ENCODE measurements at places on chromosomes 5 and 9.
A peak's percentile ranks its signal among the peaks of the same experiment; 100 is the strongest.

- DNase-seq, result no peak
Measured at GRCh38 chr9:117952581-117952980, 248.4 kb downstream of the TLR4 start.

GRCh38 chr5:136802383-136802782, 437.0 kb upstream of the TRPC7 start:
- DNase-seq, result no peak

DNA sequence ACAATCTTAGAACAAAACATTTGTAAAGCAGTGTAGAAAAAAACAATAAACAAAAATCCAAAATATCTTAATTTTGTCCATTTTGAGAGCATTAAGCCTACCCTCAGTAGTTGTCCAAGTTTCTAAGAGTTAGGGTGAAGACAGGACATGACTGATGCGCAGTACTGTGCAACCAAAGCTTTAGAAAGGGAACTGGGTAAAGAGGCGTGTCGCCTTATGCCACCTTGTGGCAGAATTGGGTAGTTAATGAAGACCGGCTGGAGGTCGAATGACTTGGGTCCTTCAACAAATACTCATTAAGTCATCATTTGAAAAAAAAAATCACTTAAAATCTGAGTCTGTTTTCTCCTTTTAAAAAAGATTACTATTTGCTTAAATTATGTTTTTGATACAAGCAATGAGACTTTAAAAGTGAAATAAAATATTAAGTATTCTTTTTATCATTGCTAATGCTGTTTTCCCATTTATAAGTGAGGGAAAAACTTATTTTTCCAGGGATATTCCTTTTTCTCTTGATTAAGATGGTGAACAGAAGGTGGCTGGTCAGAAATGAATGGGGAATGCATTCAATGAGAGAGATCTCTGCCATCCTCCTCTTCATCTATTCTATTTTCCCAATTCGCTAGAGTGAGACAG, 3.5 kb upstream of the RNF20 start:
- DNase-seq, result peak; percentile 90

DNA sequence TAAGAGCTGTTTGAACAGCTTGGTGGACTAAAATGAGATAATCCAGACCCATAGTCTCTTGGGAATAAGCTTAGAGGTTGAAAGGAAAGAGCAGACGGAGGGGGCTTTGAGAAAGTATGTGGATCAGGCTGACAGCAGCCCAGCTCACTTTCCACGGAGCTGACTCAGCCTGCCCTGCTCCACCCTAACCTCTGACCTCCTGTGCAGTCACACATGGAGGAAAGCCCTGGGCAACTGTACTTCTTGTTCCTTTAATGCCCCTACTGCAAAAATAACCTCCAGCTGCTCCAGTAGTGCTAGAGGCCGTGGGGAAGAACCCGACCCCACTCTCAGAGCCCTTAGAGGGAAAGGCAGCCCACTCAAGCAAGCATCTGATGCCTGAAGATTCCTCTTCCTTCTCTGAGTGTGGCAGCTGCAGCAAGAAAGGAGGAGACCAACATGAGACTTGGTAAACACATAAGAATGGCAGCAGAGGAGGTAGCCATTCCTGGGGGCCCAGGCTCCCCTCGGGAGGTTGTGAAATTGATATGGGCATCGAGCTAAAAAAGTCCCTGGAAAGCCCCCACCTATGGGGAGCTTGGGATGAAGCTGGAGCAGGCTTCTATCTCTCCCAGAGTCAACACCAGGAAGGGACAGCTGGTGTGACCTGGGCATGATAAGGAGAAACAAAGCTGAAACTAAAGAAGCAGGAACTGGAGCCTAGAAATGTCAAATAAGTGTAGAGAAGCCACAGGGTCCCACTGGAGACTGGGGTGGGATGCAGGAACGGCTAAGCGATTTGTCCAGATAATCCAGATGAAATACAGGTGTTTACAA, 204.3 kb downstream of the PIK3R1 start:
- DNase-seq, result peak; percentile 70

DNA sequence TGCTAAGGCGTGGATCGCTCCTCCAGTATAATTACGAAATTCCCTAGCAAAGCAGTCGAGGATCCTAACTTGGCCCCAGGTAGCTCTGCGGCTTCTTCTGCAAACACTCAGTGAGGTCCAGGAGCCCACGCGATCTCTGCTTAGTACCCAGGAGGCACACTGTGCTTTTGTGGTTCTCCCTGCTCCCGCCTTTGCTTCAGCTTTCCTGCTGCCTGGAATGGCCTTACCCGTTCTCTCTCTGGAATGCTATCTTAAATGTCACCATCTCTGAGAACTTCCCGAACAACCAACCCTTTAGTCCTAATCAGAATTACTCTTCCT, 639 bp downstream of the INVS start:
- no peak for DNase-seq

GRCh38 chr5:74623748-74624408, 16.6 kb downstream of the ENC1 start:
- no peak for DNase-seq

DNA sequence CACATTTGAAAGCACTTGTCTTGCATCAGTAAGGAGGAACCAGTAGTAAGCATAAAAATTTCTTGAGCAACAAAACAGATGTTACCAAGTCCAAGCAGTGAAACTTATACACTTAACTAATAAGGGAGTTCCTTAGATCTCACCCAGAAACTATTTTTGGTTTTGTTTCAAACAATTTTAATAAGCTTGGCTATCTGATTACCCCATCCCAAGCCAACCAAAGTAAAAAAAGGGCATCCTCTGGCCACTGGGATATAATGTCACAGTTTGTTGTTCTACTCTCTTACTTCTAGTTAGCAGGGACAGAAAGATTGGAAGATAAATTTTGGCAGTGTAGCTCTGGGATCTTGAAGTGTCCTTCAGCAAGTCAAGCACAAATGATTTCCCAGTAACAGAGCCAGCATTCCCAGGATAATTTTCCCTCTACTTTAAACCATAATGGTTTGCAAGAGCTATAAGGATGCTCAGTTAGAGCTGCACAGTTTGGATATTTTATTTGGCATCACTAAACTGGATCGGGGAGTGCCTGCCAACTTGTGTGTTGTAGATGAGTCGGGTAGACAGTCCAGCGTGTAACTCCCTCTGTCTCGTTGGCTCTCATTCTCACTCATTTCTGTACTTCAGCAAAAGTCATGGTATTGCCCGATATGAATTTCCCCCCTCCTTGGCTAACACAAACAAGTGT, 161.9 kb upstream of the HMHB1 start:
- DNase-seq, result no peak

All from hematopoietic multipotent progenitor cell treated with erythropoietin and hydrocortisone succinate and interleukin-3 and kit ligand, for 6 days (in vitro differentiated cells).